ENCODE measurements at places on chromosomes 2 and 18.

GRCh38 chr2:227460070-227460485 is 11.9 kb upstream of the AGFG1 start:
- DNase-seq = no peak

DNA sequence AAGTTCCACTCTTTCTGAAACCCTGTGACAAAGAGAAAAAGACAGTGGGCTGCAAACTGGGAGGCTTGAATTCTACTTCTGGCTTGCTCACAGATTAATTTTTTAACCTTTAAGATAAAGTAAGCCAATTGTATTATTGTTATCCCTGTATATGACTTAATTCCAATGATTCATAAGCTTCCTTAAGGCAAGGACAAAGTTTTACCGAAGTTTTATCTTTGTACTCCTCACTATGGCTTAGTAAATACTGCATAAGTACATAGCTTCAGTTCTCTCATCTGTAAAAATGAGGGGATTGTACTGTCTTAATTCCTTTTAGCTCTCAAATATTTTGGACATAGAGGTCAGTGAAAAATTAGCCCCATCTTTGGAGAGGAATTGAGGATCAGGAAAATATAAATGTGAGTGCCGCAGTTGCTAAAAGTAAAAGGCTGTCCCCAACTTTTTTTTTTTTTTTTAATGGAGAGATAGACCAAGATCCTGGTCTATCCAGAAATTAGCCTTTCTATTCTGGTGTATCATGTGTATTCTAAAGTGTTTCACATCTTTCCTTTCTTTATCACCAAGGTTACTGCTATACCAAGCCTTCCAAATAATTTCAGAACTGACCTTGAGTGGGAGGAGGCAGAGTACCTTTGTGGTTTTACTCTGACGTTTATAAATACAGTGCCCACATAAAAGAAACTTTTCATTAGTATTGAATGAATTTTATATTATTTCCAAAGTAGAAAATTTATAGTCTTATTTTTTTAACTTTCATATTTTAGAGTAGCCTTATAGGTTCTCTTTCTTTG is 13.3 kb downstream of the RELCH start:
- no peak for DNase-seq

DNA sequence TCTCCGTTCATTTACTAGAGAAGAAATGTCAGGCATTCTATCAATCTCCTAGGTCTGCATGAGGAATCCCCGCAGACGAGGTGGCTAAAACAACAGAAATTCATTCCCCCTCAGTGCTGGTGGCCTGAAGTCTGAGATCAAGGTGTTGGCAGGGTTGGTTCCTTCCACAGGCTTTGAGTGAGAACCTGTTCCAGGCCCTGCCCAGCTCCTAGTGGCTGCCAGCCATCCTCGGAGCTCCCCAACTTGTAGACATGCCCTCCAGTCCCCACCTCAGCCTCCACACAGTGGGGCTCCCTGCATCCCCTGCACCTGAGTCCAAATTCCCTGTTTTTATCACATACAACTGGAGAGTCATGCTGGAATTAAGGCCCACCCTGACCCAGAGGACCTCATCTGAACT is 145.3 kb upstream of the ALKAL2 start:
- no peak for DNase-seq

GRCh38 chr2:56475191-56475590 is 291.4 kb downstream of the CCDC85A start:
- no peak for DNase-seq

GRCh38 chr2:37583402-37583801 is 88.0 kb downstream of the CDC42EP3 start:
- DNase-seq = no peak

DNA sequence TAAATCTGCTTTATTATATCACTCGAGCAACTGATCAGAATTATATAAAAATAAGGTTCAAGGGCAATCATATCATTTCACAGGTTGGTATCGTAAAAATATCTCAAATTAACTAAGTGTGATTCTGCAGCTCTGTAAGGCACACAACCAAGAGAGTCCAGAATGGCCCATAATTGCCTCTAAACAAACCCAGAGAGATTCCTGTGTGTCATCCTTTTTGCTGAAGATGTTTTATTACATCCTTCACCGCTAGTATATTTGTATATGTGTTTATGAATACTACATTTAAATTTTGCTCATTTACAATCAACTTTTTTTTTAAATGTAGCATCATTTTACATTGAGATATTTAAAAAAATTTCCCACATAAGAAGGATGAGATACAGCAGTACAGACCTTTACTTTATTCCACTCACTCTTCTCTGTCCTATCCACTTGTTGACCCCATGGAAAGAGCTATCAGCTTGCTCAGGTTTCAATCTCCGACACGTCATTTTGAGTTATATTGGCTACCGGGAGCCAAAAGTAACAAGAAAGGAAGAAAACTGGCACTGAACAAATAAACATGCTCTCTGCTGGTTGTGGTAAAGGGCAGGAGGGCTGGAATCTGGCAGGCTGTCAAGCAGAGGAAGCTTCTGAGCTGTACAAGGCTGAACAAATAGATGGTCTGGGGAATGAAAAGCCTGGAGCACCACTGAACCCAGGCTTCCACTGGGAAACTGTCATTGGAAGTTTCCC is 23.1 kb downstream of the PLA2R1 start:
- DNase-seq = peak; percentile 87

GRCh38 chr2:221705185-221705877 is 133.2 kb upstream of the EPHA4 start:
- no peak for DNase-seq

- no peak for DNase-seq
Measured at GRCh38 chr2:174248998-174249592, 763 bp upstream of the OLA1 start.

GRCh38 chr18:61589053-61589723 is 256.0 kb downstream of the CDH20 start:
- no peak for DNase-seq

- DNase-seq = peak; percentile 77
Measured at GRCh38 chr18:79496978-79497637, 101.4 kb downstream of the NFATC1 start.

GRCh38 chr2:104794441-104794840 is 59.5 kb upstream of the POU3F3 start:
- peak; percentile 8 for DNase-seq

DNA sequence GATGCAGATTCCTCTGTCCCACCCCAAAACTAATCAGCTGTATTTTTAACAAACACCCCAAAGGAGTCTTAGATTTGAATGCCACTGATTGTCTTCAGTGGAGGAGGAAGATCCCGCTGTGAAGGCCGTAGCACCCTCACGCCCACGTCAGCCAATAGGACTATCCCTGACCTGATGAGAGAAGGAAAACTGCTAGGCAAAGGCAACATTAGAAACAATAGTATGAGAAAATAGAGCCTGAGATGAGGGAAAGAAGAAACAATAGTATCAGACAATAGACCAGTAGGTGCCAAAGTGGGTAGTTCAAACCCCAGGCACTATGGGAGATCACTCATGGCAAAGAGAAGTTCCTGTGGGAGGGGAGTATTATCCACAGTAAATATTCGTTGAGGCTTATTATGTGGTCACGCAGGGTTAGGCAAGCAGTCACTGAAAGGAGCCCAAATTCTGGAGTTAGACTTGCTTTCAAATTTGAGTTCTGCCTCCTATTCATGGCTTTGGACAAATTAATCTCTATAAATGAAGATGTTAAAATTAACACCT is 2.8 kb downstream of the PCBP1 start:
- DNase-seq = no peak

DNA sequence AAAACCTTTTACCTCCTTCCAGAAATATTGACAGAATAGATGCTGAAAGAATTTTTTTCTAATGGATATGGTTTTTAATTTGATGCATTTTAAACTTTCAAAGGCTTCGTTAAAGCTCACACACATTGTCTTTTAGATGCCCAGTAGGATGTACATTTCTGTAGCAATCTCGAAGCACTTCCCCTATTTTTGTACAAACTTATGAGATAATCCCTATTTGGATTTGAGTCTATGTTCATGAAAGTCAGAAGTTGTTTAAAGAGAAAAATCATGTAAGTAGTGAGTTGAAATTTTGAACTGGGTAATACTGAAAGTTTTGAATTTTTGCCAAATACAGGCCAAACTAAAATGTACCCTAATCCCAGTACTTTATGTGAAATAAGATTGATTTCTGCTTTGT is 38.1 kb upstream of the MMADHC start:
- no peak for DNase-seq

- no peak for DNase-seq
Measured at GRCh38 chr2:172179045-172179701, 76.5 kb upstream of the DLX2 start.

- DNase-seq = no peak
Measured at GRCh38 chr2:6986301-6986911, 69.2 kb downstream of the RNF144A start.

DNA sequence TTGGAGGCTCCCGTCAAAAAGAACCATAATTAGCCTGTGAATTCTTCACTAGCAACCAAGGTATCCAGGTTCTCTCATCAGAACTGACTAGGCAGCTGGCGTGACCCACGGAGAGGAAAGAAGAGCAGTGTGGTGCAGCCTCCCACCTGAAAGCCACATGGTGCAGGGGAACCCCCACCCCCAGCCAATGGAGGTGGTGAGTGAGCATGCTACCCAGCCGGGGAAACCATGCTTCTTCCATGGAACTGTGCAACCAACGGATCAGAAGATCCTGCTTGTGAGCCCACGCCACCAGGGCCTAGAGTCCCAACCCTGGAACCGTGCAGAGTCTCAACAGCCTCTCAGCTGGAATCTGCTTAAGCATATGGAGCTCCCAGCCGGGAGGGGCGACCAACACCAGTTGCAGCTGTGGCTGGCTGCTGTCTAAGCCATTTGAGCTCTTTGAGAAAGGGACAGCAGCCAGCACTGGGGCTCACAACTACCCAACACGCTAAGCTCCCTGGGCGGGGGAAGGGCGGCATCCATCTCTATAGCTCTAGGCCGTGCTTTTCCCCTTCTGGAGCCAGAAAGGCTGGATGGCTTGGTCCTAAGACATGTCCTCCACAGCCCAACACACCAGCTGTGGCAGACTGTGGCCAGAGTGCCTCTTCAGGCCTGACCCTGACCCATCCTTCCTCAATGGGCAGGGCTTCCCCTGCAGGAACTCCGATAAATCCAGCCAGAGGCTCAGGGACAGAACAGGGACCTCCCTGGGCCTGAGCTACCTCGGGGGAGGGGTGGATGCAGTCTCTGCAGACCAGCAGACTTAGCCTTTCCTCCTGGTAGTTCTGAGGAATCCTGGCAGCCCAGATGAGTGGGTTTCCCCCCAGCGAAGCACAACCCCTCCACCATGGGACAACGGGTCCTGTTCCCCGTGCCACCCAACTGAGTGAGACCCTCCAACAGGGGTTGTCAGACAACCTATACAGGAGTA is 151.4 kb upstream of the NXPH2 start:
- DNase-seq = no peak

DNA sequence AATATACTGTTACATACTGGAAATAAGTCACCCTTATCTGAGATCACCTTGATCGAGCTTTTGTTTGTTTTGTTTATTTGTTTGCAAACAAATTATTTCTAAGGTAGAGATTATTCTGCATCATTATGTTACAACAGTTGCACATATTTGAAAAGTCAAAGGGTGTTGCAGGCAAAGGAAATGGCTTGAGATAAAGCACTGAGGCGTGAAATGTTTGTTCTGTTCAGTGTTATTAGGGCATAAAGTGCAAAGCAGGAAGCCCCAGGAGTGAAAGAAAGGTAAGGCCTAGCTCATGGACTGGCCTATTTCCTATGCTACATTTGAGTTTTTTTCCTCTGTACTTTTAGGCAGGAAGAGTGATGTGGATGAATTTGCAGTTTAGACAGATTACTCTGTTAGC is 1815.6 kb upstream of the LRRTM1 start:
- no peak for DNase-seq

DNA sequence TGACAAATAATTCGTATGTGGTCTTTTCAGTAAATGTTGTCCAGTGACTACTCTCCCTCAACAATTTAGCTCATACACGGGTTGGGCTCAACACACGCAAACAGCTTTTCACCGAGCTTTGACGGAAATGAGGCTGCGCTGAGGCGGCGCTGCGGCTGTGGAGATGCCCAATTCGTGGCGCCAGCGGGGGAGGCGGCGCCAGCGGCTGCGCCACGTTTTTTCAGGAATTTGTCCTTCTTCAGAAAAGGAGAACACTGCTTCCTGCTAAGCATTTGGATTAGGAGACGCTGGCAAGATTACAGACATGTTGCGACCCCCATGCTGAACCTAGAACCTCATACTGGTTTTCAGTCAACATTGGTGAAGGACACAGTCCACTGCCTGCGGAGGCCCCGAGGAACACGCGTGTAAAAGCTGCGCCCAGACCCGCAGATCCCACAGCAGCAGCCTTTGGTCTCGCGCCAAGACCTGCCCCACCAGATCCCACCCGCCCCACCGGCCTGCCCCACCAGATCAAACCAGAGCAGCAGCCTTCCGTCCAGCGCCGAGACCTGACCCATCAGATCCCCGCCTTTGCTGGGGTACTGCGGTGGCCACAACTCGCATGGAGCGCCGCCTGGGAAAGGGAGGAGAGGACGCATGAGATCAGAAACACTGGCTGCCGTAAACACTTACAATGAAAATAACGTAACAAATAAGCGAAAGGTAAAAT is 173.8 kb downstream of the TMEM18 start:
- DNase-seq = no peak

DNA sequence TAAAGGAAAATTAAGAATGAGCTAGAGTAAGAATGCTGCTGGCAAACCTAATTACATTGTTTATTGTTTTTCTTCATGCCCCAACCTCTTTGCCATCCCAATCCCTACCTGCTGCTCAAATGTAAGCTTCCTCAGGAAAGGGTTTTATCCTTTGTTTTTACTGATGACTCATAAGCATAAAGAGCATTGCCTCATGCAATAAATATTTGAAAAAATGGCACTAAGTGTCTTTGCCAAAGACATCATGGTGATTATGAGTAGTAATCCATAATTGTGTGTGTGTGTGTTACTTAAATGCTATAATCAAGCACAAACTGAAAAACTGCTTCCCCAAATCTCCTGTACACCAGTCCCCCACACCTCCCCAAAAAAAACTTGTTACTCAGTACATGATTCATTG is 53.4 kb downstream of the DNER start:
- no peak for DNase-seq

- no peak for DNase-seq
Measured at GRCh38 chr2:197144183-197144582, 166.4 kb downstream of the ANKRD44 start.

GRCh38 chr2:128263902-128264331 is 54.8 kb downstream of the HS6ST1 start:
- DNase-seq = no peak

- no peak for DNase-seq
Measured at GRCh38 chr2:133568598-133568997, 335 bp upstream of the NCKAP5 start.

DNA sequence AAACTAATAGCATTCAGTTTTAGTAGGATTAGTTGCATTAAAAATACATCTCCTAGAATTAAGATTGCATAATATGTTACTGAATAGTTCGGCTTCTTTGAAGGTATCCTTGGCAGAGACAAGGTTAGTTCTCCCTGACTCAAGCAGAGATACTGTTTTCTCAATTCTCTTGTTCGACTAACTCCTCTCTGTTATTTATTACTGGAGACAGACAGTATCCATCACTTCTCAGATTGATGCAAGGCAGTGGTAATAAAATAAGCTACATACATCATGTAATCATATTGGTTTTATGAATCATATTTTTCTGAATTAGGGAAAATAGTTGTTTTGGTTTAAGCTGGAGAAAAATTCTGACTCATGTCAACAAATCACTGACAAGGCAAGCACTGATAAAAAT is 134.8 kb downstream of the SLC8A1 start:
- no peak for DNase-seq

All from fibroblast of gingiva (primary cell).